Calu3 (cell line): ENCODE measurements at places on chromosomes 11 and 22.

DNA sequence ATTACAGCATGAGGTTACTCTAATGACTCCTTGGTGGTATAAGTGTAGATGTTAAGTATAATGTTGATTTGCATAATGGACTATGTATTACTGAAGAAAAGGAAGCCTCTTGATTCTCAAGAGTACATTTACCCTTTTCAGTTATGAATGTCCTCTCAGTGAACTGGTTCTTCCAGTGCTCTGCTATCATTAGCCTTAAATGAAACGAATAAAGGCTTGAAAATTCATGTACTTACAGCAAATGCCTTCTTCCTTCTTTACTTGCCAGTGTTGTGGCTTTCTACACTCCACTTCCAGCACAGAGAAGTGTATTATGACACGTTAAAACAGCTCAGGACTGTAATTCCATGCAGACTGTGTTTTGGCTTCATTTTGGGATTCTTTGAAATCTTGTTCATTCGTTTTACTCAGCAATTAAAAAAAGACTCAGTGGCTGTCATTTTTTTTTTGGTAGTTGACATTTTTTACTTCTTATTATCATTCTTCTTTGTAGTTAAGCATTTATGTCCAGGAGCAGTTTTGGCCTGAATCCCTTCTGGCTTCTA is 96.9 kb downstream of the MTMR3 start:
- no peak for DNase-seq

GRCh38 chr22:16965560-16965959 is 42.5 kb downstream of the GAB4 start:
- no peak for DNase-seq

GRCh38 chr11:134452838-134453155 is 40.8 kb upstream of the B3GAT1 start:
- DNase-seq: no peak

- no peak for DNase-seq
Measured at GRCh38 chr11:121494355-121495099, 41.8 kb upstream of the SORL1-AS1 start.

DNA sequence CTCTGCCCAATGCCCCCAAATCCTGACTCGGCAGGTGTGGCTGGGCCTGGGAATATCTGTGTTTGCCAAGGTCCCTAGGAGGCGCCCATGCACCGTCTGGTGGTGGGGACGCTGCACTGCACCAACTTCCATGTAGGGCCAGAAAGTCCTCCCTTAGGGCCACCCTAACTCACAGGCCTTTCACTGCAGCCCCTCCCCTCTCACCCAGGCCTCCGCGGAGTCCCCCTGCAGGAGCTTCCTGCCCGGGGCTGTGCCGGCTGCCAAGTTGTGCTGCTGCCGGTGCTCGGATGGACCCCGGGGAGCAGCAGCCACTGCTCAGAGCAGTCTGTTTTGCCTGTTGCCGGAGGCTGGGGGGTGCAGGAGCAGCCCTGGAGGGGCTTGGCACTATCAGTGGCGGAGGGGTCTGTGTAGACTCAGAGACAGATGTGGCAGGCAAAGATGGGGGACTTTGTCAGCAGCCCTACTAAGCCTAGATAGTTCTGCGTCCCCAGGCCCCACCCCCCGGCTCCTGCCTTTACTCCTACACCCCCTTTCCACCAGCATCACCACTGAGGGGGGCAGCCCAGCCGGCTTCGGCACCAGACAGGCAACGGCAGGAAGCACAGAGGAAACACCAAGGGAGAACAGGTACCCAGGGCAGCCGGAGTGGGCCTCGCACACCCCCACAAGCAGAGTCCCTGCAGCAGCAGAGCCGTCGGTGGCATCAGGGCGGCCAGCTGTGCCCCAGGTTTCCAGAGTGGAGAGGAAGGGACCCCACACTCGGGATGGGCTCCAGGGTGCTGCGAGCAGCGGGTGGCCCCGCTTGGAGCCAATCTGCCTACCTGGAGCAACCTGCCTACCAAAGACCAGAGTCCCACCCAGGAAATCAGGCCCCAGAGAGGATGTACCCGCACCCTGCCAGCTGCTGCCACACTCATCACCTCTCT is 124.3 kb downstream of the TRIM29 start:
- peak; percentile 62 for DNase-seq

- DNase-seq: no peak
Measured at GRCh38 chr11:32259641-32260081, 168.8 kb downstream of the RCN1 start.

GRCh38 chr11:77106321-77106720 is 3.7 kb downstream of the OMP start:
- no peak for DNase-seq

DNA sequence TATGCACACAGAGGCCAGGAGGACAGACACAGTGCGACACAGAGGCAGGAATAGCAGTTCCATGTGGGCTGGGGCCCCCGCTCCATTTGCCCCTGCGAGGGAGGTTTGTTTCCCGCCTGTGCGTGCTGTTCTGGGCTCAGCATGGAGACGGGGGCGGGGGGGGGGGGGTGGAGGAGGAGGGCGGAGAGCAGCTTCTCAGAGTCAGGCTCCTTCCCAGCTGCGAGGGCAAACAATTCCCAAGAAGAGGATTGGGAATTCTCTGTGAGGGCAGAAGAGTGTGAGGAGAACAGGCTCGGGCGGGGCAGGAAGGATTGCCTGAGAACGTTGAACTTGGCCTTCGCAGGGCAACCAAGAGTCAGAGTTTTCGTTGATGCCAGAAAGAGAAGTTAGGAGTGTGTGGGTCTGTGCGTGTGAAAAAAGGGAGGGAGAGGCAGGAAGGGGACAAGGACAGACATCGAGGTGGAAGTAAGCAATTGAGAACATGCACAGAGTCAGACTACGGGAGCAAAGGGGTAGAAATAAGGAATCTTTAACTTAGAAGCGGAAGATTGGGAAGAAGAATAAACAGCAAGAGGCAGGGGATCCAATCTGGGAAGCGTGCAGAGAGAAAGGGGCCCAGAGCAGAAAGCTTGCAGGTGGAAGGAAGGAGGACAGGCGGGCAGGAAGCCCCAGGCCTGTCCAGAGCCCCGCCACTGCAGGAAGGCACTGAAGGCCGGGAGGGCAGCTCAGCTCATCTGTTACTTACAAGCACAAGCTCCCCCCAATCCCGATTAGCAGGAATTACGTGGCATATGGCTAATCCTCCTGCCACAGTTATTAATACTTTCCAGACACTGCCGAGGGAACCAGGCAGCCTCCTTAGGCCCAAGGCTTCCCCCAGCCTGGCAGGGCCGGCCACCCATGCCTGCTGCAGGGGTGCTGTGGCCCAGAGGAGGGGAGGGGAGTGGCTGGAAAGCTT is 15.6 kb upstream of the JAM3 start:
- DNase-seq: no peak

GRCh38 chr22:44103735-44104480 is 76.8 kb upstream of the PARVG start:
- no peak for DNase-seq

DNA sequence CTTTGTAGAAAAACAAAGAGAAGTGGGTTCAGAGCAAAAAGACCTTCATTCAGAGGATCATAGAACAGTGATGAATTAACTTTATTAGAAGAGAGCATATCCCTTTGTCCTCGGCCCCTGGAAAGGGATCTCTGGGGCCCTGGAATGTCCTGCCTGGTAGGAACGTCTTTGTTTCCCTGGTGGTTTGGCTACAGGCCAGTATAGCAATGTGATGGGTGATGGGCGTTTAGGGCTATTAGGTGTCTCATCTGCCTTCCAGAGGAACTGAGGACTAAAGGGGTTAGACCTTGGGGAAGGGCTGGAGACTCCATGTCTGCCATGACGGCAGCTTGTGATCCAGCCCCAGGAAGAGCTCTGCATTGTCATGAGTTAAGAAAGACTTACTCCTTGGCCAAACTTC is 9.1 kb downstream of the APOL4 start:
- no peak for DNase-seq

DNA sequence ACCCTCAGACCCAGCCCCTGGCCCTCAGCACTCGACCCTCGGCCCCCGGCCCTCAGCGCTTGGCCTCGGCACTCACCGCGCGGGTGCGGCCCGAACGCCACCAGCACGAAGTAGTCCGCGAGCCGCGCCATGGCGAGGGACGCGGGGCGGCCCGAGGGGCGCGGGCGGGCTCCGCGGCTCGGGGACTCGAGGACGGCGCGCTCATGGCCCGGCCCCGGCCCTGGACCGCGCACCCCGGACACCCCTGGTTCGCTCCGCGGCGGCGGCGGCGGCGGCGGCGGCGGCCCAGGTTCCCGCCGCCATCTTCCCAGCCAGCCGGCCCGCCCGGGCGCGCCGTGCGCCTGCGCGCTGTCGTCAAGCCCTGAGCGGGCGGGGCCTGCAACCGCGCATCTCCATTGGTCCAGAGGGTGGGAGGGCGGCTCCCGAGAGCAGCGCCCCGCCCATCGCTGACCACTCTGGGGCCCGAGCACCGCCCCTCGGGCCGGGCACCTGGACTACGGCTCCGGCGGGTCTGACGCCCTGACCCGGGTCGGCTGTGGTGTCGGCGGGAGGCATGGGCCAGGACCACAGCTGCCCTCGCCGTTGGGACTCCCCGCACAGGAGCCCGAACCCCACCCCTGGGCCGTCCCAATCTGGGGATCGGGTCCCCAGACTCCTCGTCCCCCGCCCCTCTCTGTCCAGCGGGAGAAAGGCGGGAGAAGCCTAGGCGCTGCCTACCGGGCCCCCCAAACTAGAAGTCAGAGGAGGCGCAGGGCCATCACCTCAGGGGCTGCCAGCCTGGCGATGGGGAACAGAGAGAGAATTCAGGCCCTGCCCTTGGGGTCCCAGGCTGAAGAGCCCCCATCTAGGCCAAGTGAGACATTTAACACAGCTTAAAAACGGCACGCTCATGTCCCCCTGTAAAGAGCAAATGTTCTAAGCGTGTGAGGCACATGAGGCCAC is at the start of gene SBF1:
TSS of gene SBF1 (minus strand) at position 326 of the 942 bp plus-strand sequence. CDS start at position 131, 195 bp downstream.
- peak; percentile 95 for DNase-seq

DNA sequence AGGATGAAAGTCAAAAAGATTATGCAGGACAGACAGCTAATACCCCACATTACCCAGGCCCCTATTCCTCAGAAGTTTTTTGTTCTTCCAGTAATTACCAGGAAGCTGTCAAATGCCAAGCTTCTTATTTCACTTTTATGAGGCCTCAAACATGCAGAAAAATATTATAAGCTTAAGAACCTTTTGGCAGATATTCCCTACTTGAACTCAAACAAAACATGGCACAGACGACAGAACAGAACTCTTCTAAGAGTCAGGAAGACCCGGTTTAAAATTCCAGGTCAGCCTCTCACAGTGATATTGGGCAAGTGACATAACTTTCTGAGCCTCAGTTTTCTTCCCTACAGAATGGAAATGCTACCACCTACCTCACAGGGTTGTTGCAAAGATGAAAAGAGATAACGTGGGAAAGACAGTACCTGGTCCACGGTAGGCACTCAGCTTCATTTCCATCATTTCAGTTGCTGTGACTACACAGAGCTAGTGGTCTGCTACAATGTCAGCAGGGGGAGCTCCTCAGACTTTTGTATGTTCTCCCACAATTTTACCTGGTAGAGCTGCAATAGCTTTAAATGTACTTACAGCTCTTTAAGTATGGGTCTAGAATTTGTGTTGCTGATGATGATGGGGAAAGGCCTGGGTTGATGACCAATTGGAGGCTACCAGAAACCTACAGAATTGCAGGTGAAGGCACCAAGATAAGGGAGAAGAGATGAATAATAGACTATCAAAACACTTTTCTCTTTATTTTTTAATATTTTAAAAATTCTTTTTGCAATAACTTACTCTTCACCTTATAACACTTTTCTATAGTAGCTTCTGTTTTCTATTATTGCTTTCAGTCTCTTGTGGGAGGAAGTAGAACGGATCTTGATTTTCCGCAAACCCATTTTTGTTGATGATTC is 98.3 kb upstream of the CHRM4 start:
- DNase-seq: peak; percentile 48

DNA sequence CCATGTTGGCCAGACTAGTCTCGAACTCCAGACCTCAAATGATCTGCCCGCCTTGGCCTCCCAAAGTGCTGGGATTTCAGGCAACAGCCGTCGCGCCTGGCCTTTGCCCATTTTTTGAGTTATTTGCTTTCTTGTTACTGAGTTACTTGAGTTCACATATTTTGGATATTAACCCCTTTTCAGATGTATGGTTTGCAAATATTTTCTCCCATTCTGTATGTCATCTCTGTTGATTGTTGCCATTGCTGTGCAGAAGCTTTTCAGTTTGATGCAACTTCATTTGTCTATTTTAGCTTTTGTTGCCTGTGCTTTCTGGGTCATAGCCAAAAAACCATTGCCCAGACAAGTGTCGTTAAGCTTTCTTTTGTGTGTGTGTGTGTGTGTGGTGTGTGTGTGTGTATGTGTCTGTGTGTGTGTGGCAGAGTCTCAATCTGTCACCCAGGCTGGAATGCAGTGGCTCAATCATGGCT is 6.8 kb downstream of the TSGA10IP start:
- no peak for DNase-seq

DNA sequence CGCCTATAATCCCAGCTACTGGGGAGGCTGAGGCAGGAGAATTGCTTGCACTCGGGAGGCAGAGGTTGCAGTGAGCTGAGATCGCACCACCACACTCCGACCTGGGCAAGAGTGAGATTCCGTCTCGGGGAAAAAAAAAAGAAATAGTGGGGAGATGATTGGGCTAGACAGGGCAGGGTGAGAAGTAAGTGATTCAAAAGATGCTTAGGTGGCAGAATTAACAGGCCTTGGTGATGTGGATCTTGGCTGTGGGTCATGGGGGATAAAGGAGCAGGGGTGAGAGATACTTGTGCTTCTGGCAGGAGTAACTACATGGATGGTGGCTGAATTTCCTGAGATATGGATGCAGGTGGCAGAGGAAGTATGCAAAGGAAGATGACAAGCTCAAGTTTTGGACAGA is 13.1 kb upstream of the UCP3 start:
- no peak for DNase-seq

DNA sequence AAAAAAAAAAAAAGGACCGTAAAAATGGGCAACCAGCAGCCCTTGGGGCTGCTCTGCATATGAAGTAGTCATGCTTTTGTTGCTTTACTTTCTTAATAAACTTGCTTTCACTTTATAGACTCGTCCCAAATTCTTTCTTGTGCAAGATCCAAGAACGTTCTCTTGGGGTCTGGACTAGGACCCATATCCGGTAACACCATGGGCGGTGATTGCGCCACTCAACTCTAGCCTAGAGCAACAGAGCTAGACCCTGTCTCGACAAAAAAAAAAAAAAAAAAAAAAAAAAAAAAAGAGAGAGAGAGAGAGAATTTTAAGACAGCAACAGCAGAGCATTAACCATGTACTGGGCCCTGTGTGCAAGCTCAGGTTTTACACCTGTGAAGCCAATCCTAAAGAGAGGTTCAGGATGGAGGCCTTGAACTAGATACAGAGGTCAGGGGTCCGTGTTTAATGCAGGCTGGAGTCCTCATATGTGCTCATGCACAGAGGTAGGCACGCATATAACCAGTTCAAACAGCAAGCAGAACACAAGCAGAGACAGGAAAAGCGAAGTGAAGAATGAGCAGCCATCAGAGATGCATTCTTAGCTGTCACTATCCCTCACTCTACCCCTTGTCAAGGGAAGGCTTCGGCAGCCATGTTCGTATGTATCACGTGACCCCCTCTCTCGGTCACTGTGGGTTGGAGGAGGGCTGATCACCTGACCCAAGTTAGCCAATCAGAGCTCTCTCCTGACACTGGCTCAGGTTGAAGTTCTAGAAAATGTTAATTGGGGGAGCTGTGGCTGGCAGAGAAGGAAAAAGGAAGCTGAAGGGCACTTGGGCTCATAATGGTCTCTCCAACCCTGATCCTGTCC is 16.7 kb upstream of the SYT12 start:
- no peak for DNase-seq

- DNase-seq: no peak
Measured at GRCh38 chr22:19721330-19722177, 1.8 kb upstream of the GP1BB start.
